ENCODE measurements at places on chromosomes 5 and 9.

DNA sequence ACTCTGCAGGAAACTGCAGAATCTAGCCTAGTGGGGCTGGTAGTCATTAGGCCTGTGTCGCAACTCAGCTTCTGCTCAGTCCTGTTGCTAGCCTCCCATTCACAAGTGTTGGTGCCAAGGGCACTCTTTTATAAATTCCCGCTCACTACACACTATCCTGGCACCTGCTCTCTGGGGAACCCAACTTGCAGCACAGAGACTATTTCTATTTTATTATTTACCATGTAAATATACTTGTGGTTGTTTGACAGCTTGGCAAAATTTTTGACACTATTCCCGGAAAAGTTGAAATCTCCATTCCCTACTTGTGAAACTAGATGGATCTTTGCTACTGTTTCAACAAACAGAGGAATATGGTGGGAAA, 20.4 kb upstream of the SMC2 start:
- no peak for DNase-seq

DNA sequence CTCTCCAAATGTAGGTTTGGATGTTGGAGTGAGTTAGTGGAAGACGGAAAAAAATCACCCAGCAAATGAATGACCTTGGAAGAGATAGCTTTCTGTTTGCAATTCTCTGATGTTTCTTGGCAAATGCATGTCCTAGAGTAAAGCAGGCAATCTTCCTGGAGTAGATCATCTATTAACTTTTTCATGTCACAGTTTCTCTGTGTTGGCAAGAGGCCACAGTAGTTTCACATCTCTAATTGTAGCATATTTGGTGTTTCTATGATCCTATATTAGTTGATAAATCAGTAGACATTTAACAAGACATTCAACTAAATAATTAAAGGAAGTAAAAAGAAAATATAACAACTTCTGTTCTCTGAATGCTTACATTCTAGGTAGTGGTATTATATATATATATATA, 138.2 kb upstream of the MINAR2 start:
- no peak for DNase-seq

DNA sequence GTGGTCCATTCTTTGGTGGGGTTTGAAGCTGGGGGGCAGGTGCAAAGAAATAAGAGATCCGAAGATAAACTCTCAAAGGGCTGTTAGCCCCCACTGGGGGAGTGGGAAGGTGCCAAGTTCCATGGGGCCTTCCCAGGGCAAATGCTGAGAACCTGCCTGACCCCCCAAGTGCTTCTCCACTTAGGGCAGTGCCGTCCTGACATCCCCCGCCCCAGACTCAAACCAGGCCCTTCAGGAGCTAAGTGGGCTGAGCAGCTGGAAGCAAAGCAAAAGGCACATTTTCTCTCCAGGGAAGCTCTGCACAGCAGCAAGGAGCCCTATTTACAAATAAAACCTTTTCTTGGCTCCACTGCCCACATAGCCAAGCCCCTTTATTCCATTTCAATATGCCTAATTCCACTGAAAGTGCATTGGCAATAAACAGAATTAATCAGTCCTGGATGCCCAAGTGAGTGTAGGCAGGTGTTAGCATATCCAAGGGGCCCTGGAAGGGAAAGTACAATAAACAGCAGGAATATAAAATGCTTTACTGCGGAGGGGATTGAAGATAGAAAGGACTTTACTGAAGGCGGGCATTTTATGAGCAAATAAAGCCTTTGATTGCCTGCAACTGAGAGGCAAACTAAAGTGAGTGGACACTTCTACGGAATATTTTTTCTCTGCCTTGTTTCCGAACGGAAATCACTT, 44.6 kb downstream of the WHRN start:
- no peak for DNase-seq

GRCh38 chr9:127896395-127897192, 2.8 kb downstream of the ST6GALNAC6 start:
- no peak for DNase-seq

DNA sequence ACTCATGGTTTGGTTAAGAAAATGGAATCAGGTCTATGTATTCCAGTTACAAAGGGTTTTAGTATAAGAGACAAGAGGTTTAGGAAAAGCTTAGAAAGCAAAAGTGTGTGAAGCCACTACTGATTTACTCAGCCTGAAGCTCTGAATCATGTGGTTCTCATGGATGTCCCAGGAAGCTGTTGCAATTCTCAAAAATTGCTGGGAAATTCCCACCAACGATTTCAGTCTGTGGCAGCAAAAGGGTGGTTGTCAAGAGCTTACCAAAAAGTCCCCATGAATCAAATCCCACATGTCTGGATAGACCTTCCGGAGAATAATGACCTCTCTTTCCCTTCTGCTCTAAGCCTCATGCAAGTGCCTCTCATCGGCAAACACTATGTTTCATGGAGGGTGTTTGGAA, 929.9 kb downstream of the TLE4 start:
- no peak for DNase-seq

DNA sequence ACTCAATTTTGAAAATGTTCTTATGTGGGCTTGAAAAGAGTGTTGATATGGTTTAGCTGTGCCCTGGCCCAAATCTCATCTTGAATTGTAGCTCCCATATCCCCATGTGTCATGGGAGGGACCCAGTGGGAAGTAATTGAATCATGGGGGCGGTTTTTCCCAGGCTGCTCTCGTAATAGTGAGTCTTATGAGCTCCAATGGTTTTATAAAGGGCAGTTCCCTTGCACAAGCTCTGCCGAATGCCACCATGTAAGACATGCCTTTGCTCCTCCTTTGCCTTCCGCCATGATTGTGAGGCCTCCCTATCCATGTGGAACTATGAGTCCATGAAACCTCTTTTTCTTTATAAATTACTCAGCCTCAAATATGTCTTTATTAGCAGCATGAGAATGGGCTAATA, 71.0 kb downstream of the USP20 start:
- no peak for DNase-seq

GRCh38 chr5:175717837-175718236, 60.0 kb downstream of the HRH2 start:
- no peak for DNase-seq

DNA sequence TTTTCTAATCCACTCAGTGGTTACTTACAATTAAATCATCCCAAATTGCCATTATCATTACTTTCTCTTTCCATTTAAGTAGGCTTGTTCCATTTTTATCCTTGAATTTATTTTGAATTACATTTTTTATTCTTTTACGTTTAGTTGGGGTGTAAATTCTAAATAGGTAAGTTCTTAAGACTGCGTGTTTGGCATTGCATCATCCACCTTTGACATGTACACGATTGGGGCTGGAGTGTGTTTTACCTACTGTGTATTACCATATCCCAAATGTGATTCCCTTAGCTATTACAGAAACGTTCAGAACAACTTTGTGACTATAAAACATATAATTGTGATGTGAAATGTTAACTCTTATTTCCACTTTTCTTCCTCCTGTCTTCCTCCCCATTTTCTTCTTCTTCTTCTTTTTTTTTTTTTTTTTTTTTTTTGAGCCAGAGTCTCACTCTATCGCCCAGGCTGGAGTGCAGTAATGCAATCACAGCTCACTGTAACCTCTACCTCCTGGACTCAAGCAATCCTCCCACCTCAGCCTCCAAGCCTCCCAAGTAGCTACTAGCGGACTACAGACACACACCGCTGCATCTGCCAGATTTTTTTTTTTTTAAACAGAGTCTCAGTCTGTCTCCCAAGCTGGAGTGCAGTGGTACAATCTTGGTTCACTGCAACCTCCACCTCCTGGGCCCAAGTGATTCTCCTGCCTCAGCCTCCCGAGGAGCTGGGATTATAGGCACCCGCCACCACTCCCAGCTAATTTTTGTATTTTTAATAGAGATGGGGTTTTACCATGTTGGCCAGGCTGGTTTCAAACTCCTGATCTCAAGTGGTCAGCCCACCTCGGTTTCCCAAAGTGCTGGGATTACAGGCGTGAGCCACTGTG, 16.7 kb downstream of the MARVELD2 start:
- no peak for DNase-seq

DNA sequence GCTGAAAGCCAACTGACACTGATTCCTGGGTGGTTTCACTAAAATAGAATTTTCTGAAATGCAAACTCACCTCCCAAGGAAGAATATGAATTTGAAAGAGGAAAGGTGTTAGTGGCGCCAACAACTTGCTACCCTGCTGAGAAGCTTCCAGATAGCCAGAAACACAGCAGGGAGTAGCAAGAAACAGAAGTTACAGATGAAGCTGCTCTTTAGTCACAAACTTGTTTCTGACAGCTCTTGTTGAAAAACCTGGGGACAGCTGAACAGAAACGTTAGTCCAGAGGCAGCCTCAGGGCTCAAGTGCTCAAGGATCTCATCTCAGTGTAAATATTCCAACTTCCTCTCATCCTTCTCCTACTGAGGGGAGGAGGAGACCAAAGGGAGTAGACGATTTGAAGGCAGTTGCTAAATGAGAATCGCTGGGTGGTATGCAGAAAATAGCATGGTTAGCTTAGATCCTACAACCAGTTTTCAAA, 184.1 kb downstream of the PDE4D start:
- no peak for DNase-seq

DNA sequence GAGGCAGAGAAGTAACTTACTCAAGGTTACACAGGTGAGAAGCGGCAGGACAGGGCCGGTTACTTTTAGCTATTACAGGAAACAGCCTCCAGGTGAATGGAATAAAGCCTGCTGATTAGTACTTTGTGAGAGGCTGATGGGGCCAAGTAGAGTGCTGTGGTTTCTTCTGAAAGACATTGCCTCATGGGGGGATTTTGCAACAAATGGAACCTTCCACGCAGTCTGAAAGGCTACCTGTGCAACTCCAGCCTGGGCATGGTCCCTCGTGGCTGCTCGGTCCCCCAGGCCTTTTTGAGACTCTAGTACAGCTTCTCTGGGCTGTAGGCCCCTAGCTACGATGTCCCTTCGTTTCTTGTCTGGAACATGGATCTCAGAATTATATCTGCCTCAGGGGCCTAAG, 2.0 kb downstream of the TMEM268 start:
- no peak for DNase-seq

GRCh38 chr9:2018764-2019558, 3.8 kb downstream of the SMARCA2 start:
- DNase-seq, result no peak

- DNase-seq, result no peak
Measured at GRCh38 chr5:181280251-181280762, 19.4 kb upstream of the TRIM52 start.

- DNase-seq, result no peak
Measured at GRCh38 chr5:82105457-82105856, 133.6 kb downstream of the ATG10 start.

Data from stimulated activated CD4-positive, alpha-beta T cell treated with anti-CD3 and anti-CD28 coated beads, Interleukin-1b, Interleukin-23, amount 100 ng/mL, for 1 hour (primary cell).